ENCODE measurements at places on chromosomes 4 and X.
A peak's percentile ranks its signal among the peaks of the same experiment; 100 is the strongest.

DNA sequence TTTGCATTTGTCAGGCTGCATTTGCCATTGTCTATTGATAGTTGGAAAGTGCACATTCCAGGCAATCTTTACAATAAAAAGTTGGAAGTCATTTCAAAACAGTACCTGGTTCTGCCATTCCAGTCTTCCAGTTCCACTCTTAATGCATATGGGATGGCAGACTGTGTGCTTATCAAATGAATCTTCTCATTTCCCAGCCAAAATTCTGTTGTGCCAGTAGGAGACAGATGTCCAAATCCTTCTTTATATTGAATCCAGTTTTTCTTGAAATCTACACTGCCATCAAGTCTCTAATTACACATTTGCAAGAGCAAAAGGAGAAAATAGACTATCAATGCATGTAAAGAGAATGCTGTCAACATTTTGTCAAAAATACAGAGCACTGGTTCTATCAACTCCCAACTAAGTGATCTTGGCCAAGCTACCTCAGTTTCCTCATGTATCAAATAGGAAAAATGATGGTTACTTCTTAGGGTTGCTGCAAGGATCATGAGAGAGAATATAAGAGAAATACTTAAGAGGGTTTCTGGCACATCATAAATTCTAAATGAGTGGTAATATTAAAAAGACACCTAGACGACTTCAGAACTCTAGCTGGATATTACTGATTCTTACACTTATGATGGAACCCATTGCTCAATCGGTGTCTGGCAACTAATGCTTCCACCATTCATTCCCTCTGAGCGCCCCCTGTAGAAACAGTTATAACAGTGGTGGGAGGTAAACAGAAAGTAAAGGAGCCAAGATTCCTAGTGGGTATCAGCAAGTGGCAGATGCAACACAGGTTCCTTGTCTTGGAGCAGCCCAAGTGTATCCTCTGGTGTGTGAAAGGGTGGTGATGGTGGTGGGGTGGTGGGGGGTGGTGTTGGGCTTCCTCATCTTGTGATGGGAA is 3.8 kb downstream of the FGG start:
- DNase-seq, result no peak

DNA sequence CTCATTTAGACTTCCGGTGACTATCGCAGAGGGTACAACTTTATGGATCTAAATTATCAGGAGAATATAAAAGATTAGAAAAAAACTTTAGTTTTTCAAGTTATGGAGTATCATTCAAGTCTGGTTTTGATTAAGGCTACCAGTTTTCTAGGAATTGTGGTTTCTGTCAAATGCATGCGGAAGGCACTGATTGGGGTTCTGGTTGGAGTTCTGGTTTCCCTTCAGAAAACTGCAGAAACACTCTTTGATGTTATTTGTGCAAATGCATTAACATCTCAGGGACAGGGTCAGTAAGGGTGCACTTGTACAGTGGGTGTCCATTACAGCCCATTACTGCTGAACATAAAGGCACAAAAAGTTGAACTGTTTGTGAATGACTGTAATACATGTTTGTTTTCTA is 100.2 kb downstream of the LIMCH1 start:
- DNase-seq, result no peak

- no peak for DNase-seq
Measured at GRCh38 chr4:156764846-156765245, 206.8 kb downstream of the PDGFC start.

DNA sequence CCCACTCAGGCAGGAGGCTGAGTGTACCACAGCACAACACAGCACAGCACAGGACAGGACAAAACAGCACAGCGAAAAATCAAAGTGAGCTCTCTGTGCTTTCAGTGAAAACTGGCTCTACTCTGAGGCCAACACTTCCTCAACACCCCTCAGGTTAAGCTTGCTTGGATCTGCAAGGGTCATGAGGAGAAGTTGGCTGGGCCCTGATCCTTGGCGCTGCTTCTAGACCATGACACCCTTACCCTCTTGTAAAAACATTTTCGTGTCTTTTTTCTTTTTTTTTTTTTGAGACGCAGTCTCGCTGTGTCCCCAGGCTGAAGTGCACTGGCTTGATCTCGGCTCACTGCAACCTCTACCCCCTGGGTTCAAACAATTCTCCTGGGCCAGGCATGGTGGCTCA is 25.3 kb downstream of the USP46 start:
- no peak for DNase-seq

DNA sequence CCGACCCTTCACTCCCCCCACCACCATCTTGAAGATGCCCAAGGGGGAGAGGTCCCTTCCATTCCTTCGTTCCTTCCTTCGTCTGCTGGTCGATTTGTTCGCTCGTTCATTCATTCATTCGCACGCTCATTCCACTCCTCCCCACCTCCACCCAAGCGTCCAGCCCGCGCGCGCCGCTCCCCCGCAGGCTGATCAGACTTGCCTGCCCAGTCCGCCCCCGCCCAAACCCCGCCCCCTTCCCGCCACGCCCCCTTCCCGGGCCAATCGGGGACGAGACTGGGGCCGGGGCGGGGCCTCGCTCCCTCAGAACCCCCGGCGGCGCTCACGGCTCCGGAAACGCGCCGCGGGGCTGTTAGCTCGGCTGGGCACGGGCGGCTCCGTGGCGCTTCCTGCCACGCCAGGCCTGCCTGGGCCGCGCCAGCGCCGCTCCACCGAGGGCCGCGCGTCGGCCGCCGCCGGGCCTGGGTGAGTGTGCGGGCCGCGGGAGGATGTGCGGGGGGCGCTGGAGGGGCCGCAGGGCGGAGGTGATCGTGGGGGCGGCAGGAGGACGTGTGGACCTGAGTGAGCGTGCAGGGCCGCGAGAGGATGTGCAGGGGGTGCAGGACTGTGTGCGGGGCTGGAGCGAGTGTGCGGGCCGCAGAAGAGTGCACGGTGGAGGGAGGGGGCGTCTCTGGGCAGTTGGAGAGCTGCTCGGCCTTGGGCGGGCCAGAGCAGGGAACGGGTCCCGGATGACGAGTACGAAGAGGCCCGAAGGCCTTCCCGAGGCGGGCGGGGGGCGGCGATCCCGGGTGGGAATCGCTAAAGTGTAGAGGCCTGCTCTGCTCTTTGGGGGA is at the start of gene ZNF275:
Gene ZNF275 (plus strand): TSS at position 333 of the 833 bp plus-strand sequence. CDS start 2,527 bp downstream, outside the sequence.
- peak; percentile 69 for DNase-seq

GRCh38 chrX:118114971-118115370 is 1.6 kb downstream of the KLHL13 start:
- DNase-seq, result no peak

DNA sequence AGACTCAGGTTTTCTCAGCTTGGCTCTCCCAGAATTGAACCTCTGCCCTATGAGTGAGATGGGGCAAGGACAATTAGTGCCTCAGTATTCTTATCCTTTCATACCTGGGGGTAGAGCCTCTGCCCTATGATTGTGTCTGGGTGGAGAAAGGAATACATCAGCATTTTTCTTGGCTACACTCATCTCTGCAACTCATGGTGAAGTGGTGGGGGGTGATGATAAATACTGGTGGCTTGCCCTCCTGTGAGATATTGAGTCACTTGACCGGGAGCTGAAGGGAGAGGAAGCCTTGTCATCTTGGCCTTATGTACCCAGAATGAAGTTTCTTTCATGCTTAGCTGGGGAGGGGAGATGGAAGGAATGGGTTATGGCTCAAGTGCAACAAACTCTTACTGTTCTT is 71.3 kb upstream of the ENOX2 start:
- DNase-seq, result no peak

- no peak for DNase-seq
Measured at GRCh38 chrX:16711219-16711811, 1.2 kb downstream of the CTPS2 start.

DNA sequence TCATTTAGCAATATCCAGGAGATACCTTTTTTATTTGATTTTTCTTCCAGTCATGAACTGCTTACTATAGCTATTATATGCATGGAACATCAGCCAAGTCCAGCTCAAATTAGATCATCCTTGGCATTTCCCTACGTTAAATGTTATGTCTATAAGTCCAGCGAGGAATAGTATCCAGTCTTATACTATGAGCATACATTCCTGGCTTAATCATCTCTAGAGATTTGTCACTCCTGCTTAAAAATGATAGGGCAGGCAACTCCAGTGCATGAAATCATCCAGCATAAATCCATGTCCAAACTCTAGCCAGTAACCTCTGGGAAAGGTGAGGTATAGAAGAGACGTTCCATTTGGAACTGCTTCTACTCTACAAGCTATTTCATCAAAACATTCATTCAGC is 126.7 kb upstream of the VCX2 start:
- DNase-seq, result no peak

- DNase-seq, result no peak
Measured at GRCh38 chr4:182838535-182838934, 78.7 kb downstream of the DCTD start.

All from GM19239 (cell line).